Stimulated activated CD4-positive, alpha-beta T cell treated with anti-CD3 and anti-CD28 coated beads, Interleukin-15, amount 100 ng/mL, for 48 hours (primary cell): ENCODE measurements at places on chromosomes 7 and 10.

GRCh38 chr7:30782690-30783089 is 11.5 kb downstream of the MINDY4 start:
- DNase-seq: no peak

DNA sequence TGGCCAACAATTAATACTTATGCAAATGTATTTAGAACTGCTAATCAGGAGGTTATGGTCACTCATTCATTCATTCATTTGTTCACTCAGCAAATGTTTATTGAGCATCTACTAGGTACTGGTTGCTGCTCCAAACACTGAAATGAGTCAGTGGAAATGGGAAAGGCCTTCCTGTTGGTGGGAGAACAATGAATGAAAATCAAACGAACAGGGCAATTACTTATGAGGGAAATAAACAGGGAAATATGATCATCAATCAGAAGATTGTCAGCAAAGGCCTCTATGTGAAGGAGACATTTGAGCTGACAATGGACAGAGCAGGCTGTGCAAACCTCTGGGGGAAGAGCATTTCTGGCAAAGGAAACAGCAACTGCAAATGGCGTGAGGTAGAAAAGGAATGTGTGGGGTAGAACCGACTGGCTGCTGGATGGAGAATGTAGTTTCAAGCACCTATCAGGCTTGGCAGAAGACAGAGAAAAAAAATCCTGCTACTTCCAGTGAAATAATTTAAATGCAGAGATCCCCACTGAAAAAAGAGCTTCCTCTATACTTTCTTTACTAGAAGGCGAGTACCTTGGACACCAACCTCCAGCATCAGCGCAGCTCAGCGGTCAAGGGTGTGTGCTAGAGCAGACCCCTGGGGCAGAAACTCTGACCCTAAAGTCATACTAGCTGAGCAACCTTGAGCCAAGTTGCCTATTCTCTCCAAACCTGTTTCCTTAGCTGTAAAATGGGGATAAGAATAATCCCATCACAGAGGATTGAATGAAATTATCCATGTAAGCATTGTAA is 108.8 kb upstream of the EEPD1 start:
- DNase-seq: no peak

GRCh38 chr10:72245949-72246525 is 27.7 kb upstream of the DDIT4 start:
- DNase-seq: no peak

DNA sequence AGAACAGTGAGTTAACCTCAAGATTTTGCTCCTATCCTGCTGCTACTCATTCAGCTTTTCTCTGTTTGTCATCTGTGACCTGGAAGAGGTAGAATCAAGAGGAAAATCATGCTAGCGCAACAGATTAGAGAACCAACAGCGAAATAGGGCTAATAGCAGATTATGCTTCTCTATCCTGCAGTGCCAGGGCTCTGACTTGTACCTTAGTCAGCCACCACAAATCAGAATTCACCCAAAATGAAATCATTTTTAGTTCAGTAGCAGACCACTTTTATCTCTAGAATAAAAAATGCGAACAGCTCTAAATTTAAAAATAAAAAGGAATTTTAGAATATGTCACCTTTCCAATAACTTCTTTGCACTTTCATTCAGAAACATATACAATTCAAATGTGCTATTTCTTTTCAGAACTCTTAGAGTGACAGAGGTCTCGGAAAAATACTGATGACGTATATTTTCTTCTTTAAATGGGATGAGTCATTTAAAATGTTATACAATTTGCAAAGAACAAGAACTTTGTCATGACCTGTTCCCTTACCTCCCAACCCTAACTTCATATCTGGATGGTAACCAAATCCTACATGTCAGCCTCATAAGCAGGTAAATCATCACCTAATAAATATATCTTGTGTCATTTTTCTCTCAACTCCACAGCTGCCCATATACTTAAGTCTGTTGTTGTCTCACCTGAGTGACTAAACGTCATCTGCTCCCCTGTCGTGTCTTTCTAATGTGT is 896.4 kb downstream of the PCDH15 start:
- no peak for DNase-seq

GRCh38 chr10:30365278-30365677 is 16.2 kb upstream of the MTPAP start:
- DNase-seq: no peak
